ENCODE measurements at places on chromosomes 13 and 19. TPM values are rescaled to one million over a fixed set of nuclear protein-coding genes. Genes with fewer than 3 reads are reported as not detected.

Gene DNAAF3
- total RNA-seq = not detected

Gene BEST2
- total RNA-seq = not detected

Gene SYNGR4
- total RNA-seq = not detected

Gene LRRC63
- not detected for total RNA-seq

Gene FUT2
- not detected for total RNA-seq

Gene ANKRD24
- total RNA-seq = not detected

Gene PRODH2
- total RNA-seq = not detected

GRCh38 chr13:41533266-41534052 is 76.1 kb downstream of the RGCC start:
- no peaks in the 10 kb centered on the region for H3K36me3 ChIP-seq
- H3K4me3 ChIP-seq = no peak overlapping the region
- H3K4me1 ChIP-seq = no peaks in the 10 kb centered on the region
- H3K27ac ChIP-seq = no peak overlapping the region
- no peak for DNase-seq
- H3K27me3 ChIP-seq = no peaks in the 10 kb centered on the region

GRCh38 chr19:55451163-55451964 is 8.3 kb upstream of the SHISA7 start:
- no peak overlapping the region for H3K27ac ChIP-seq
- no peaks in the 10 kb centered on the region for H3K4me1 ChIP-seq
- H3K27me3 ChIP-seq = peaks cover 19% of the 10 kb centered on the region
- H3K36me3 ChIP-seq = no peaks in the 10 kb centered on the region
- no peak for DNase-seq

- H3K36me3 ChIP-seq = no peaks in the 10 kb centered on the region
- H3K27me3 ChIP-seq = no peaks in the 10 kb centered on the region
- H3K27ac ChIP-seq = no peak overlapping the region
- H3K4me1 ChIP-seq = no peaks in the 10 kb centered on the region
- no peak for DNase-seq
These were observed 474.5 kb upstream of the NBEA start for GRCh38 chr13:34467450-34468083.

GRCh38 chr19:9323919-9324583 is at the start of gene ZNF559:
Gene ZNF559, plus strand, starts transcription at chr19:9324179. Its CDS starts 14,371 bp downstream, at chr19:9338550.
- H3K27me3 ChIP-seq = no peaks in the 10 kb centered on the region
- H3K4me1 ChIP-seq = no peaks in the 10 kb centered on the region
- peak within 1 kb of the TSS; percentile 90 for H3K27ac ChIP-seq
- H3K36me3 ChIP-seq = peaks cover 11% of the 10 kb centered on the region
- peak within 1 kb of the TSS; percentile 76 for H3K4me3 ChIP-seq

GRCh38 chr13:102197193-102197592 is 204.7 kb downstream of the FGF14 start:
- H3K4me1 ChIP-seq = no peaks in the 10 kb centered on the region
- DNase-seq = no peak
- no peaks in the 10 kb centered on the region for H3K27me3 ChIP-seq
- no peak overlapping the region for H3K4me3 ChIP-seq
- no peaks in the 10 kb centered on the region for H3K36me3 ChIP-seq
